NCI-H1092 treated with DMSO at 0.1 percent for 48 hours (cell line): ENCODE measurements at places on chromosomes 1 and 21.
A peak's percentile ranks its signal among the peaks of the same experiment; 100 is the strongest.

DNA sequence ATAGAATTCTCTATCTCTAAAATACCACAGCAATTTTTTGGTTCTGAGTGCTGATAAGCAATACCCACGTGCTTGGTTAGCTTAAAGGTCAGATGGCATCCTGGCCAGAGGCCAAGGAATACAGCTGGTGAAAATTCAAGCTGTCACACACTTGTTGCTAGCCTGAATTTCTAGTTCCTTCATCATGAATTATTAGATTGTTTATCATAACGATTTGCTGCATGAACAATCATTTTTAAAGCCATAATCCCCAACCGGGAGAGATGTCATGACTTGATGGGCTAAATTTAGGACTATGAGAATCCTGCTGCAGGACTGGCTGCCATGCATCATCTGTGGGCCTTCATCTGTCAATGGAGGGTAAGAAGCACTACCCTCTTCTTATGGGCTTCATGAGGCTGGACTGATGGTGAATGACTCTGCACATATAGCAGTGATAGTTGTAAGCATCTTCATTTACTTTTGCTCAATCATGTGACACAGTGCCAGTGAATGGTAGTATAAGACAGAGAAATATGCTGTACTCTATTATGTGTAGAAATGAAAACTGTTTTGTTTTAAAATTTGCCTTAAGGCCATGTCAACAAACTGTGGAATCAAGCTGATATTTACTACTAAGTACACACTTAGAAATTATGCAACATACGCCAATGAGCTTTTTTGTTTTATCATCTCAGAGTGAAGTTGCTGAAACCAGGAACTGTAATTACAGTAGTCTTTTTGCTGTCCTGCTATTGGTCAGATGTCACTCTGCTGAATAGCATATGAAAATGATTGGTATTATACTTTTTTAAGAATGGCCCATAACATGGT is 80.5 kb upstream of the RALGPS2 start:
- DNase-seq, result no peak

DNA sequence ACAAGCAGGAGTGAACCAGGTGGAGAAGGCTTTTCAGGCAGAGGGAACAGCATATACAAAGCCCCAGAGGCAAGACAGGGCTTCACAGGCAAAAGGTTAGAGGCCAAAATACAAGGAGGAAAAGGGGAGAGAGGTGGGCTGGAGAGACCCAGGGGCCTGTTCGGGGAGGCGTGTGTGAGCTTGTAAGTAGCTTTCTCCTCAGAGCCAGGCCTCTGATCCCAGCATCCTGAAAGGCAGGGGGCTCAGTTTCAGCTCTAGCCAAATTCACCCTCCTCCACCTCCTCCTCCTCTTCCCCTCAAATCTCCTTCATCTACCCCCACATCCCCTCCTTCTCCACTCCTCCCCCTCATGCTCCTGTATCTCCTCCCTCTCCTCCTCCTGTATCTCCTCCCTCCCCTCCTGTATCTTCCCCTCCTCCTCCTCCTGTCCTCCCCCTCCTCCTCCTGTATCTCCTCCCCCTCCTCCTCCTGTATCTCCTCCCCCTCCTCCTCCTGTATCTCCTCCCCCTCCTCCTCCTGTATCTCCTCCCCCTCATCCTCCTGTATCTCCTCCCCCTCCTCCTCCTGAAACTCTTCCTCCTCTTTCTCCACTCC is 148.6 kb downstream of the ST6GALNAC5 start:
- DNase-seq, result no peak

DNA sequence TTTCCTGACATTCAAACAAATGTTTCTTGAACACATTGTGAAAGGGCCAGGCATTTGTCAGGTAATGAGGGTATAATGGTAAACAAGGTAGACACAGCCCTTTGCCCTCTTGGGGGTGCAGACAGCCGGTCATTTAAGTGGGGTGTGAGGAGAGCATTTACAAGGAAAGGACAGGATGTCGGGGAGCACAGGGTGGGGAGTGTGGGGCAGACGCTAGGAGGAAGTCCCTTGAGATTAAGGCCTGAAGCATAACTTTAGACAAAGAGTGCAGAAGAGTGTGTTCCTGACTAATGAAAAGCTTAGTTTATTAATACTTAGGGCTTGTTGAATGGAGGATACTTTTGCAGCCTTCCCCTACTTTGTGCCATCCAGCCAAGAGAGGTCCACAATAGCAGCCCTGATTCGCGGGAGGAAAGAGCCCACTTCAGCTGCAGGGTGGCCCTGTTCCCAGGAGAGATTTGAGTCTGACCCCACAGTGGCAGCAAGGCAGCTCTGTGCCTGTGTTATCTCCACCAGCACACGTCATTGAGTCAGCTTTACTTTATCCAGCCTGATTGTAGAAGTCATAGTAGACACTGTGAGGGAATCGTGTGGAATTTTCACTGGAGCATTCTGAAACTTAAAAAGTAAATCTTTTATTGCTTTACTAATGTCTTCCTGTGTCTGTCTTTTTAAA is 35.1 kb downstream of the MPZL1 start:
- DNase-seq, result no peak

- DNase-seq, result no peak
Measured at GRCh38 chr1:68307378-68307787, 75.1 kb upstream of the WLS start.

DNA sequence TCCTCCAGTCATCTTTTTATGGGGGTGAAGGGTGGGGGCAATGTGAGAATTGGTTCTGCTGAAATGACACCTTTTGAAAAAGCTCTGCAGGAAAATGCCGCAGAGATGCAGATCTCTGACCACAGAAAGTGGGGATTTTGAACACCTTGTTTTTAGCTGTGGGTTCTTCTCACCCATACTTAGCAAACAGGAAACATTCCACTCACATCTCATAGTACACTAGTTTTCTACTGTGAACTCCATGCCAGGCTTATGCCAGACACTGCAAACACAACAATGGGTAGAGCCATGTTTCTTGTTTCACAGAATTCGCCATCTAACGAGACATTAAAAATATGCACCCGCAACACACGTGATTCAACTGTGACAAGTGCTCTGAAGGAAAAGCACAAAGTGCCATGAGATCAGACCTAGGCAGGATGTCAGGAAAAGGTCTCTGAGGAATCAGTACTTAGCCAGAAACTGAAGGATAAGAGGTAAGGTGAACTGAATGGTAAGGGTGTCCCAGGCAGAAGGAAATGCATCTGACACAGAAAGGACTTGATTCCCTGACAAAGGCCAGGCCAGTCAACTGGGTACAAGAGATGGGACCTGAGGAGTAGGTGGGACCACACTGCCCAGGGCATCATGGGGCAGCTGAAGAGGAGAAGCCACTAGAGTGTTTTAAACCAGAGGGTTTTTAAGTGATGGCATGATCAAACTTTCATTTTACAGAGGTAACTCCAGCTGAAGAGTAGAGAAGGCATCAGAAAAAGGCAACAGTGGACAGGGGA is 83.8 kb upstream of the JAK1 start:
- no peak for DNase-seq

DNA sequence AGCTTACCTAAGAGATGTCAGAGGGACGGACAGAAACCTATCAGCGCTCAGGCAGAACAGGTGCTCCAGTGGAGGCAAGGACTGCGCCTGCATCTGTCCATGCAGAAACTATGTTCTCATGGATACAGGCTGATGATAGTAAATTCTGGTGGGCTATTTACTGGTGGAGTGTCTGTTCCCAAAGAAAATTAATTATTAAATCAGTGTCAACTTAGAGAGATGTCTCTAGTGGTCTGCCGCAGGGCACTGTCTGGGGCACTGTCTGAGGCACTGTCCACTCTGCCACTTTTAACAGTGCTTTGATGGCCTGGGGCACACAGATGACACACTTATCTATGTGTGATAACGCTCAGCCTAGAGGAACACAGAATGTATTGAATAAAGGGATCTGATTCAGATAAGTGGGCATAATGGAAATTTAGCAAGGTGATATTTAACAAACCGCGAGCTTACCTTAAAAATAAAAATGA is 148.1 kb downstream of the RGS7 start:
- DNase-seq, result peak; percentile 81

GRCh38 chr21:42970946-42971653 is 3.3 kb upstream of the PKNOX1 start:
- DNase-seq, result no peak

GRCh38 chr1:109255097-109255651 is 5.8 kb downstream of the CELSR2 start:
- no peak for DNase-seq

GRCh38 chr1:184691719-184692324 is 62.8 kb downstream of the EDEM3 start:
- DNase-seq, result peak; percentile 23

GRCh38 chr1:74429580-74429979 is 82.8 kb downstream of the LRRC53 start:
- DNase-seq, result no peak

GRCh38 chr1:216293683-216294082 is 129.6 kb downstream of the USH2A start:
- no peak for DNase-seq

DNA sequence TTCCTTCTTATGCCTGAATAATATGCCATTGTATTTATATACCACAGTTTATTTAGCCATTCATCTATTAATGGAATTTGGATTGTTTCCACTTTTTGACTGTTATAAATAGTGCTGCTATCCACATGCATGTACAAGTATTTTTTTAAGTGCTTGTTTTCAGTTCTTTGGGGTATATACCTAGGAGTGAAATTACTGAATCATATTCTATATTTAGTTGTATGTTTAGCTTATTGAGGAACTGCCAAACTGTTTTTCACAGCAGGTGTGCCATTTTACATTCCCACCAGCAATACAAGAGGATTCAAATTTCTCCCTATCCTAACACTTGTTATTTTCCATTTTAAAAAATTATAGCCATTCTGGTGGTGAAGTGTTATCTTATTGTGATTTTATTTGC is 7.6 kb upstream of the HJV start:
- DNase-seq, result no peak

DNA sequence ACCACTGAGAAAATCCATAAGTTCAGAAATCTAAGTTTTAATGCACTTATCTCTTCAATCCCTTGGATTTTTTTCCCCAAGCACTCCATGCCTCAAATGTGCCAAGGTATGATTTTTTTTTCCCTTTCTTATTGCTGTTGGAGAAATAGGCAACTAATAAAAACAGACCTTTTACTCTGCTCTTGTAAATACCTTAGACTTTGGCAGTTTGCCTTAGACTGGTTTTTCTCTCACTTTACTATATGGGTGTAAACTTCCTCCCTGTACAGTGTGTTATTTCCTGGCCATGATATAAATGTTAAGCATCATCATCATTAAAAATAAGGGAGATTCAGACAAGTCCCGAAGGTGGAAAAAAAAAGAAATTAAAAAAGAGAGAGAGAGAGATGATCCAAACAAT is 65.7 kb downstream of the LRRC8C start:
- no peak for DNase-seq

DNA sequence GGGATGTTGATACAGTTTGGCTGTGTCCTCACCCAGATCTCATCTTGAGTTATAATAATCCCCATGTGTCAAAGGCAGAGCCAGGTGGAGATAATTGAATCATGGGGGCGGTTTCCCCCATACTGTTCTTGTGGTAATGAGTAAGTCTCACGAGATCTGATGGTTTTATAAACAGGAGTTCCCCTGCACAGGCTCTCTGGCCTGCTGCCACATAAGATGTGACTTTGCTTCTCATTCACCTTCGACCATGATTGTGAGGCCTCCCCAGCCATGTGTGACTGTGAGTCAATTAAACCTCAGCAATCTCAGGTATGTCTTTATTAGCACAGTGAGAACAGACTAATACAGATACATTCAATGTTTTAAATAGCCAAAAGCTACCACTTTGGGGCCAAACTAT is 41.1 kb downstream of the SLC35F3 start:
- DNase-seq, result no peak

DNA sequence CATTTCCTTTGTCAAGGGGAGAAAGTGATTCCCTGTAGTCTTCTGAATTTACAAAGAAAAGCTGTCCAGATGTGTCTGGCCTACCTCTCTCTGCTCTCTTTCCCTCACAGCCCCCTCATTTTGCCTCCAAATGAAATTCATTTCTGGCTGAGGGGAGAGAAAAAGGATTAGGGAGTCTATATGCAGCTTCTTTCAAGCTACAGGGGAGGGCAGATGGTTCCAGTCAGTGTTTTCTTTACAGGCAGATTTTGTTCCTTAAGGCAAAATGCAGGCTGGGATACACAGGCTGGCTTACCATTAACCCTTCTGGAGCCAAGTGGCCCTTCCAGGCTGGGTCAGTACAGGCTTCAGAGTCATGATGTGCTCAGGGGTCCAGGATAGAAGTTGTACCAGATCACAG is 198.1 kb upstream of the USP24 start:
- no peak for DNase-seq

DNA sequence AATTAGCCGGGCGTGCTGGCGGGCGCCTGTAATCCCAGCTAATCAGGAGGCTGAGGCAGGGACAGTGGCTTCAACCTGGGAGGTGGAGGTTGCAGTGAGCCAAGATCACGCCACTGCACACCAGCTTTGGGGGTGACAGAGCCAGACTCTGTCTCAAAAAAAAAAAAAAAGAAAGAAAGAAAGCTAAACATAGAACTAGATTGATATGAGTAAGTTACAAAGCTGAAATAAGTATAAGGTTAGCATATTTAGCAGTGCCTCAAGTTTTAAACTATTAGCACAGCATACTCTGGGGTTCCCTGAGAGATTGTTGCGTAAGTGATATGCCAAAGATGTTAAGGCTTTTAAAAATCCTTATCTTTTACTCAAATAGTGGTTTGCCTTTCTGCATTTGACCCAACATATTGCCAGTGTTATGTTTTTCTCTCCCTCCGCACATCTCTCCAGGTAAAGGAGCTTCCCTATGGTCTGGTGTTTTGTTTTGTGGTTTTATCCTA is 126.1 kb downstream of the CD247 start:
- DNase-seq, result no peak
